Retina (tissue), 1 donor: ENCODE measurements at places on chromosomes 13 and 19.

DNA sequence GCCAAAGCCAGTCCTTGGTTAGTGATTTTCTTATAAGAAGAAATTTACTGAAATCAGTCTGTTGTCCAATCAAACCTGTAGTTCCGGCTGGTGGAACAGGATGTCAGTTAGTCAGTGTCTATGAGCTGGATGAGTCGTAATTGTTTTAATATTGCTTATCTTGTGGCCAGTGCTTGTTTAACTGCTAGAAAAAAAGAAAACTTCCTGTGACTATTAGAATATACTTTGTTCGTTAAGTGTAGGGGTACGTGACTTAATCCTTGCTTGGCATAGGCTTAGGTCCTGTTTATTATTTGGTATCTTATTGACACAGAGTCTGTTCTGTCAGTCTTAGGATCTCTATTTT, 1484.8 kb upstream of the MIR17HG start:
- no peak for DNase-seq

- no peak for DNase-seq
These were observed 773.4 kb upstream of the SLITRK1 start for GRCh38 chr13:84655677-84656076.

GRCh38 chr13:38784036-38784880, 97.4 kb downstream of the FREM2 start:
- DNase-seq, result no peak

- DNase-seq, result no peak
These were observed 193.1 kb downstream of the VWA8 start for GRCh38 chr13:41767801-41768200.

GRCh38 chr13:62320129-62321108, 904.8 kb upstream of the PCDH20 start:
- no peak for DNase-seq
